ENCODE measurements at places on chromosomes 4 and X.

DNA sequence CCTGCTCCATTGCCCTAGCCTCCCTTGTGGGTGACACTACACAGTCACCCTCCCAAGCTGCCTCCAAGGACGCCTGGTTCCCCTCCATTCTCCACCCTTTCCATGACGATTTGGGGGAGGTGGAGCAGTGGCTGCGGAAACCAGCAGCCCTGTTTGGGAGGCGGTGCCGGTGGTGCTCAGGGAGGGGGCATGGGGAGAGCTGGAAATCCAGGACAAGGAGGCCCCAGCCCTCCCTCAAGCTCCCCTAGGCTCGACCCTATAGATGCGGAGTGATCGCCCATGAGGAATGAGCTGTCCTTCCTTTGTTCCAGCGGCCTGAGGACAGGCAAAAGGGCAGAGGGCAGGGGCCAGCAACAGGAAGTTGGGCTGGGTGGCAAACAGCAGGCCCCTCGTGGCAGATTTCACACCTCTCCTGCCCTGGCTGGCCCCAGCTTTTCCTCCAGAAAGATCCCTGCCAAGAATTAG lies 3.6 kb upstream of the RENBP start:
- DNase-seq = no peak

- no peak for DNase-seq
Observed at GRCh38 chr4:18689308-18690115, 668.0 kb upstream of the LCORL start.

DNA sequence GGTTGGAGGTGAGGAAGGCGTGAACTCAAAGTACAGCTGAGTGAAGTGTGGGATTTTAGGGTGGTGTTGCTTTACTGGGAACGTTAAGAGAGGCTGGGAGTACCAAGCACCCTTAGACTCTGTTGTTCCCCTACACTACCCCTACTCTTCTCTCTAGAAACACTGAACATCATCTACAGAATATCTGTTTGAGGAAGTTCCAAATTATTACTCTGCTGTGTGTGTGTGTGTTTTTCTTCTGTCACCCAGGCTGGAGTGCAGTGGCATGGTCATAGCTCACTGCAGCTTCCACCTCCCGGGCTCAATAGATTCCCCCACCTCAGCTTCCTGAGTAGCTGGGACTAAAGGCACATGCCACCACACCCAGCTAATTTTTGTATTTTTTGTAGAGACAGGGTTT lies 76.7 kb upstream of the AP1S2 start:
- no peak for DNase-seq

DNA sequence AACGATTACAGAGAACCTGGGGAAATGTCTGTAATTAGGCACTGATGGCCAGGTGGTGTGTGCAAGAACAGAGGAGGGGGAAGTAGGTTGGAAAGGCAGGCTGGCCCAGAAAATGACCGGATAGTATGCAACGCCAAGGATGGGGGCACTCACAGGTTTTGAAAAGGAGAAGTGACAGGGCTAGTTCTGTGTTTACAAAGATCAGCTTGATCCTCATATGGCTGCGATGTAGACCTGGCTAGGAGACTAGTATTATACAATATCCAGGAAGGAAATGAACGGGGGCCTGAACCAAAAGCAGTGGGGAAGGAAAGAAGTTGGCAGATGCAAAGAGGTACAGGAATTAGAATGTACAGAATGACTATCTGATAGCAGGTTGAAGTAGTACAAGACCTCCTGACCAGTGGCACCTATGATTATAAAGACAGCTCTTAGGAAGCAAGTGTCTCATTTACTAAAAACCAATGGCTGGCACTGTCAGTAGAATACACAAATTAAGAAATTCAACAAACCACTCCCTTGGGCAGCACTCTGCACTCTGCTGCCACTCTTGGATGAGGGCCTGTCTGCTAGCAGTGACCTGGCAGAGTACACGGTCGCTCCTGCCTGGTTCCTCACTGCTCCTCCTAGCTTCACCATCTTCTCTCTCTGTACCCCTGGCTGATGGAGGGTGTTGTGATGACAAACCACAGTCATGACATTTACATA lies 14.1 kb downstream of the MFAP3L start:
- no peak for DNase-seq

DNA sequence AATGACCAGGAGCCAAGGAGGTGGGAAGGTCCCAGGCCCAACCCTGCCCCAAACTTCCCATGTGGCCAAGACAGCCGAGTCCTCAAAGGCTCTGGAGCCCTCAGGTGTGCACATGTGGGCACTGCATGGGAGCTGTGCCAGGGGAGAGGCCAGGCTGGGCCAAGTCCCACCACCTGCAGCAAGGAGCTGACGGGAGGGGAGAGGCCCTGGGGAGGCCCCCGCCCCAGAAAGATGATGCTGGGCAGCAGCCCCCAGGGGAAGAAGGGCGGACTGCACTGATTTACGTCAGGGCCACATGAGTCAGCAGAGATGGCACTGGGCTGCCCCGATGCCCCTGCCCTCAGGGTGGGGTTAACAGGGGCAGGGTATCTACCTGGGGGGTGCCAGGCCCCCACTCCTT lies 1.4 kb downstream of the L1CAM start:
- DNase-seq = no peak

DNA sequence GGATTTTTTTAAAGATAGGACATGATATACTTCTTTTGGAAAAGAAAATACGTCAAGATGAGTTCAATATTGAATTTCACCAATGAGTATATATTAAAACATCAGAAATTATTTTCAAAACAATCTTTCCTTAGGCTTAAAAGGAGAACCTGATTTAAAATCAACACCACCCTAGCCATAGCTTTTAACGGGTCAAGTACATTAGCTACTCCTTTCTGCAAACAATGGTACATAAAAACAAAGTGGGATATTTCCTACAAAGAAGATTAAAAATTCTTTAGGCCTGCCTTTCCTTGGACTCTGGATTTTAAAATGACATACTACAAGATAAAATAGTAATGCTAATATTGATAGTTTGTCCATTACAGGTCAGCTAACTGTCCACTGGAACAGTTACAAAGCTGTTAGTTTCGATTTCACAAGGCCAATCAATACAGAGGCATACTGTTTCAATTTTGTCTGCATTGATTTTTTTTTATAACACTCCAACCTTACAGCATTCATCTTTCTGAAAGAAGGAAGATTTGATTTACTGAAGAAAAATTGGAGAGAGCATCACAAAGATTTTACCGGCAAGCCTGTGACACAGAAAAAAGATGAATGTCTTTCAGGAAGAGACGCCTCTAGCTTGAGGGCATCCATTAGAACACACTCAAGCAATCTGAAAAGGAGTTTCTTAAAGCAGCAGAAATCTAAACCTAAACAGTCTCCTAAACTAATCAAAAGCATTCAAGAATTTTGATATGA lies 97.2 kb downstream of the MAB21L2 start:
- DNase-seq = no peak

DNA sequence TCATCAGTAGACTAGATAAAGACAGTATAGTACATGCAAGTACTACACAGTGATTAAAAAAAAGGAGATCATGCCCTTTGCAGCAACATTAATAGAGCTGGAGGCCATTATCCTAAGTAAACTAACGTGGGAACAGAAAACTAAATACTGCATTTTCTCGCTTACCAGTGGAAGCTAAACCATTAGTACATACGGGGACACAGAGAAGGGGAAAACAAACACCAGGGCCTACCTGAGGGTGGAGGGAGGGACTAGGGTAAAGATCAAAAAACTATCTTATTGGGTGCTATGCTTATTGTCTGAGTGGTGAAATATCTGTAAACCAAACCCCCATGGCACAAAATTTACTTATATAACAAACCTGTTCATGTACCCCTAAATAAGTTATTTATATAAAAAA lies 836.9 kb downstream of the SH3BGRL start:
- DNase-seq = no peak

GRCh38 chrX:28225513-28225912 lies 244.3 kb upstream of the DCAF8L1 start:
- DNase-seq = no peak

GRCh38 chr4:153018684-153019083 lies 82.6 kb downstream of the FHDC1 start:
- no peak for DNase-seq

DNA sequence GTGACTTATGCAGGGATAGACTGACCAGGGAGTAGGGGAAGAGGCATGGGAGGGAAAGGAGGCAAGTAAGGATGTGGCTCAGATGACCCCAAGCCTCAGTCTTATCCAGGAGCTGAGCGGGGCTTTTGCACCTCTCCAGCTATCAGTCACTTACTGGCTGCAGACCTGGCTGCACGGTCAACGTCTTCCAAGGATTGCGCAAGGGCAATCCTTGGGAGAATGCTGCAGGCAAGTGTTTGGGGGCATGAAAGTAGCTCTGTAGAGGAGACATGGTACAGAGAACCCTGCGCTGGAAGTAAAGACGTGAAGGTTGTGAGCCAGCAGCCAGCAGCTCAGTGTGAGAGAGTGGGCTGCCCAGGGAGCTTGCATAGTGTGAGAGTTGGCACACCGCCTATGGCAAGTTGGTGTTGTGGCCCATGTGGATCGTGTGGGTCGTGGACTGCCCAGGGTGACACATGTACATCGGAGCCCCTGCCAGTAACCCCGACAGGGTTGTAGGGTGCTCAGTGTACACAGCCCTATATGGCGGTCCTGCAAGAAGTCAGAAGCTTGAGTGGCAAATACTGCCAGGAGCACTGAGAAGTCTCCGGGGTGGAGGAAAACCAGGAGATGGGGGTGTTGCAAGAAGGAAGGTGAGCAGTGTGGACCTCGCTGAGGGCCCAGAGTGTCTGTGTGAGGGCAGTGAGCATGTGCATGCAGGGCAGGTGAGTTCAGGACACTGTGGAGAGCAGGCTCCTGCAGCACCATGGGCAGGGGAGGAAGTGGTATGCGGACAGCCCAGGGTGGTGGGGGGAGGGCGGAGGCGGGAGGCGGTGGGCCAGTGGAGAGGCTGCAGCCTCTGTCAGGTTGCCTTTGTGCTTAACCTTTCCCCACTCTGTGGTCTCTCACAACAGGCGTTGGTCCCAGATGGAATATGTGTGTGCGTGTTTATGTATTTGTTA lies 50.9 kb downstream of the KIT start:
- DNase-seq = no peak

DNA sequence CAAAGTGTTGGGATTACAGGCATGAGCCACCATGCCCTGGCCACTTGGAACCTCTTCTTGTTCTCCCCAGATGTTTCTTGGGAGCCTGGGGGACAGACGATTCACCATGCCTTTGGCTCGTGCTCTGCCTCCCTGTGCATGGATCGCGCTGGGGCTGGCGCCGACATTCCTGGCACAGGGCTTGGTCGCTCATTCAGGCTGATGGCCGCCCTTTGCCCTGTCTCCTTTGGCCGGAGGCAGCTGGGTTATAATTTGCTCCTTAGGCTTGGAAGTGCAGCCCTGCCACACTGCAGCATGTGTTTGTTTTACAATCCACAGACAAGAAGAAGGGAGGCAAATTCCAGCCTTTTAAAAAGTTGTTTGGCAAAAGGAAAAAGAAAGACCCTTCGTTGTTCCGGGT lies 115.3 kb downstream of the AASDH start:
- no peak for DNase-seq

- no peak for DNase-seq
Observed at GRCh38 chrX:70313503-70313902, 23.6 kb downstream of the KIF4A start.

DNA sequence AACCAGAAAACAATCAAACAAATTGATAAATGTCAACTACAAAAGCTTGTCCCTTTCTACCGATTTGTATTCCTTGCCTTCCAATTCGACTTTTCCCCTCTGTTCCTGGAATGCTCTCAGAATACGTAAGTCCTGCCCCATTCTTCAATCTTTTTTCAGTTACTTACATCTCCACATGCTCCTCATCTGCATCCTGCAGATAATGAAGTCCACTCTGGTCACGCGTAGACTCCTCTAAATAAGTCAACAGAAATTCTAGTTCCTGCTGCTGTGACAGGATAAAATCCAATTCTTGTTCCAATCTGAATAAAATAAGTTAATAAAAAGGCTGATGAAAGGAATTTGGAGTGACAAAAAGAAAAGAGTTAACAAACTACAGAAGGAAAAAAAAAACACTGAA lies 34.4 kb upstream of the RBM41 start:
- DNase-seq = no peak

- no peak for DNase-seq
Observed at GRCh38 chr4:21452931-21453330, 495.6 kb downstream of the KCNIP4 start.

DNA sequence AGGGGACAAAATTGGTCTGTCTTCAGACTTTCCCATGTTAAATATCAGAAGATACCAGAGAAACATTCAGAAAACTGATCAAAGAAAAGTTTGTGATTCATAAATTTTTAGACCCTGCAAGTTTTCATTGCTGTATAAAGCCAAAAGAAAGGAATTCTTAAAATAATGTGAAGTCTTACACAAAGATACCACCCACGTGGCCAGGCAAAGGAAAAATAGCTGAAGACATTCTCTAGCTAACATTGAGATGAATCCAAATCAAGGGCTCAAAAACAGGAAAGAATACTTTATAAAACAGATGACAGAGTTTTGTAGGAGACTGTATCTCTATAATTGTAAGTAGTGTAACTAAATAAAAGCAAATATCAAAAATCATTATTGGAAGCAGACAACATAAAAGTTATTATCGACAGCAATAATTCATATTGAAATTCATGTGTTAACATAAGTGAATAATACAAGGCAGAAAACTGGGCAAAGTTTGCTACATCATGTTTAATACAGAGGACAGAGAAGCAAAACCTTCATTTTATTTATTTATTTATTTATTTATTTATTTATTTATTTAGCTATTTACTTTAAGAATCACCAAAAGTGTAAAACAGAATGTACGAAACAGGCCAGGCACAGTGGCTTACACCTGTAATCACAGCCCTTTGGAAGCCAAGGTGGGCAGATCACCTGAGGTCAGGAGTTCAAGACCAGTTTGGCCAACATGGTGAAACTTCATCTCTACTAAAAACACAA lies 204.6 kb upstream of the SLIT2 start:
- no peak for DNase-seq

- no peak for DNase-seq
Observed at GRCh38 chr4:177796841-177797240, 354.6 kb upstream of the AGA start.

GRCh38 chrX:49949961-49950360 lies 27.6 kb downstream of the CLCN5 start:
- no peak for DNase-seq

- no peak for DNase-seq
Observed at GRCh38 chr4:187109636-187110035, 386.0 kb upstream of the FAT1 start.

DNA sequence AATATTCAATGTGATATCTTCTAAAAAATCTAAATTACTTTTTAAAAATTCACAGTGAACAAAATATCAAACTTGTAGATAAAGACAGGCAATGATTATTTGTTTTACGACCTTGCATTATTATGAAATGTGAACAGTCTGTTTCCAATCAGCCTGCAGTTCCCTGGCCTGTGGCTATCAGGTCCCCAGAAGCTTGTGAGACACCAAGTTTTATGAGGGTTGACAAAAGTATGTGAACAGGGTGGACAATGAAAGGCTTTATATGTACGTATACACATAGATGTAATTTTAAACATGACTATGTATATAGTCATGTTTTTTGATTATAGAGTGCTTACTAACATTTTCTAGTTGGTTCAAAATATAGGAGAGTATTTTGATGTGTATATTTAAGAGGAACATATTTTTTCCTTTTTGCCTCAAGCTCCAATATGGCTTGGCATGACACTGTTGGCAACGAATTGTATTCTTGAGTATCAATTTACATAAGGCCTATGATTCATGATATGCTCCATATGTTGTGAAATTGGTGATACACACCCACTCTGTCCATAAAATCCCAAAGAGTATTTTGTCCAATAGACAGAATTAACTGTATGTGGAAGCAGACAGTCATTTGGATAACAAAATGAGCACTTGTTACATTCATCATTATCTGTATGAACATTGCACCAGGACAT lies 55.7 kb downstream of the BTC start:
- no peak for DNase-seq
